ENCODE measurements at places on chromosomes 5 and 9.

DNA sequence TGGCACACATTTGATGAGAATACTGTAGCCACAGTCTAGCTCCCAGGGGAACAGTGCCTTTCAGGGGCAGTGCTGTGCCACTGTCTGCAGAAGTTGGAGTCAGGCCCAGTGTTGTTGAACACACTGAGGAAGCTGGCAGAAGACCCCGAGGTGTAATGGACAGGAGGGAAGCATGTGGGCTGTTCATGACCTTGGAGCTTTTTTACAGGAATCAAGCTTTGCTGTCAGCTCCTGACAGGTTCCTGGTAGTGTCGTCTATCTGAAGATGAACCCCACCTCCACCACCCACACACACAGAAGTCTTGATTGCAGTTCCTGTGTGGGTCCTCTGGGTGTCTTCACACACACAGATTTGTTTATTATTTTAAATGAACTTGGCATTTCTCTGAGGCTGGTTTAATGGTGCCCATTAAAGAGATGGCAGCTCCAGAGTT is 40.3 kb upstream of the TNFAIP8 start:
- no peak for DNase-seq

DNA sequence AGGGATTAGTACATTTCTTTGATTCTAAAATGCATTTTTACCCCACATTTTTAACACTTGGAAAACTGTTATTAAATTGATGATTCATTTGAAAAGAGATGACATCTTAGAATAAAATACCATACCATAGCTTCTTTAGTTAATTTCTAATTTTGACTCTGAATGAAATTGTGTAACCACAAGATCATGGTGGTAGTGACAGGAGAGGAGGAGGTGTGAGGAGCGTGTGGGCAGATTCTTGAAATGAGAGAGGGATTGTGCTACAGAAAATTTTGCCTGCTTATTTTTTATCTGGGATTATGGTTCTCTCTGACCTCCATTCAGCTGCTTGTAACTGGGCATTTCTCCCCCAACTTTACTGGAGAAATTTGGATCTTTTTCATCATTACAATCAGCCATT is 173.3 kb upstream of the CLINT1 start:
- DNase-seq, result no peak

DNA sequence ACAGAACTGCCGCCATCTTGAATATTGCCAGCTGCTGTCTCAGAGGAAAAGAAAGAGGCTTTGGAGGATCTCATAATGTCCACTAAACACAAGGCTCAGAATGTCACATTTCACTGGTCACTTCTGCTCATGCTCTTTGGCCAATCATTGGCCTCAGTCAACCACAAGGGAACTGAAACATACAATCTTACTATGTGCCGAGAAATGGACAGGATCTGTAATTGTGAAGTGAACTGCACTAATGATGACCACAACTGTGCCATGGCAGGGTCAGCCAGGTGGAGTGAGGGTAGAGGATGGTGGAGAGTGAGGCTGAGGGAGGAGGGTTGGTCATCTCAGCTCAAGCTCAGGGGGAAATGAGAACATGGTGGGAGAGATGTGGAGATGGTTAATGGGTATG is 32.8 kb downstream of the GDNF start:
- DNase-seq, result no peak

DNA sequence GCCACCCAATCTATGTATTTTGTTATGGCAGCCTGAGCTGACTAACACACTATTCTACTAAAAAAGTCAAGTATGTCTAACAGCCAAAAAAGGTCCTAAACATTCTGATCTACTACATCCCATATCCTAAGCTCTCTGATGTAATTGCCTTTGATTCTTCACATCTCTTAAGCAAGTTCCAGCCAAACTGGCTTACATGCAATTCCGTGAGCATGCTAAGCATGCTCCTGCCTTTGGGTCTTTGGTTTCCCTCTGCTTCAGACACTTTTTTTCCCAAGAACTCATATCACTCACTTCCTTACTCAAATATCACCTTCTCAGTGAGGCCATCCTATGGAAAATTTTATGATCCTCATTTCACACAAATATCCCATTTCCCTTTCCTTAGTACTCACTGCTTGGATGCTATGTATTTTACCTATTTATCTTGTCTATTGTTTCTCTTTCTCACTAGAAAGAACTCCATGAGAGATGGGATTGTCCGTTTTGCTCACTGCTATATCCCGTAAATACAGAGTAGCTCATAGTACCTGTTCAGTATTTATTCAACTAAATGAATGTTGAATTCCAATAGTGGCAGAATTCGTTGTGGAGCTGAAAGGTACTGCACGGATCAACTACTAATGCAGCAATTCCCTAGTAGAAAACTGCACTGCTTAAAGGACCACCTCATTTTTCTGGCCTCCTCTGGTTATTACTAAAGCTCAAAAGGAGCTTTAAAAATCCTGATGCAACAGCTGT is 2.3 kb upstream of the SLC12A2 start:
- DNase-seq, result no peak

DNA sequence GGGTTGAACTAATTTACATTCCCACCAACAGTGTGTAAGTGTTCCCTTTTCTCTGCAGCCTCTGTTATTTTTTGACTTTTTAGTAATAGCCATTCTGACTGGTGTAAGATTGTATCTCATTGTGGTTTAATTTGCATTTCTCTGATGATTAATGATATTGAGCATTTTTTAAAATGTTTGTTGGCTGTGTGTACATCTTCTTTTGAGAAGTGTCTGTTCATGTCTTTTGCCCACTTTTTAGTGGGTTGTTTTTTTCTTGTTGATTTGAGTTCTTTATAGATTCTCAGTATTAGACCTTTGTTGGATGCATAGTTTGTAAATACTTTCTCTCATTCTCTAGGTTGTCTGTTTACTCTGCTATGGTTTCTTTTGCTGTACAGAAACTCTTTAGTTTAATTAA is 101.6 kb downstream of the NIPBL start:
- no peak for DNase-seq

DNA sequence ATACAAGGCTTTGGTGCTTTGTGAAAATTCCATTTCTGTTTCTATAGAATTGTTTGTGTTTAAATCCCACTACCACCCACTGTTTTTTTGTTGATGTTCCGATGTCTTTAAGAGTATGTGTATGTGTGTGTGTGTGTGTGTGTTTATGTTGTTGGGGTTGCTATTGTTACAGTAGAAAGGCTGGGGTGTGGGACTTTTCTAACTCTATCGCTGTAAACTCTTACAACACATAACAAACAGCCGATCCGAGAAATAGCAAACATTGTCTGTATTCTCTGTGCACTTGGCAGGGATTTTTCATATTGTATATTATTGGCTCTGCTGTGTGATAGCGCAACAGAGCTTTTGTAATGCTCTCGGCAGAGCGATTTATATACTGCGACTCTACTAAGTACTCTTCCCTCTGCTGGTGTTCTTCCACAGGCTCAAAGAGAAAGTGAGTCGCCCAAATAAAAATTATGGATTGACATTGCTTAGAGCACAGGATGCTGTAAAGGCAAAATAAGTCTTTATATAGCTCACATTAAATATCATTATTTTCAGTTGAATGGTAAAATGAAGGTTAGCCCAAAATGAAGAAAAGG is 492.2 kb upstream of the ARRDC3 start:
- DNase-seq, result no peak

- no peak for DNase-seq
Measured at GRCh38 chr9:33818847-33819500, 2.0 kb downstream of the UBE2R2 start.

GRCh38 chr5:72194846-72195245 is 87.6 kb downstream of the MAP1B start:
- no peak for DNase-seq

GRCh38 chr5:1877103-1878049 is 5.3 kb downstream of the IRX4 start:
- DNase-seq, result no peak

- no peak for DNase-seq
Measured at GRCh38 chr5:112203229-112203628, 215.8 kb downstream of the EPB41L4A start.

DNA sequence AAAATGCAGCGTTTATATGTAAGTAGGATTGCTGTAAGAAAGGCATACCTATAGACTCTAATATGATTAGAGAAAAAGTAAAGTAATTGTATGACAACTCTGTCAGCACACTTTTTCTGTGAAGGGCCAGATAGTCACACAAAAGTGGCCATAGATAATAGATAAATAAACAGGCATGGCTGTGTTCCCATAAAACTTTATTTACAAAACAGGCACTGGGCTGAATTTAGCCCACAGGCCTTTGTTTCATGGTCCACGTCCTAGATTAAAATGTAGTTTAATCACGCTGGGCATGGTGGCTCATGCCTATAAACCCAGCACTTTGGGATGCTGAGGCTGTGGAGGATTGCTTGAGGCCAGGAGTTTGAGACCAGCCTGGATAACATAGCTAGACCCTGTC is 8.7 kb upstream of the TXNDC8 start:
- DNase-seq, result no peak

GRCh38 chr5:179700401-179700918 is 1.7 kb downstream of the CANX start:
- no peak for DNase-seq

- no peak for DNase-seq
Measured at GRCh38 chr9:96574931-96575351, 44.7 kb downstream of the CDC14B start.

GRCh38 chr5:139848508-139849100 is 53.0 kb downstream of the PSD2 start:
- no peak for DNase-seq

- no peak for DNase-seq
Measured at GRCh38 chr9:34744295-34745221, 34.6 kb upstream of the CCL21 start.

- DNase-seq, result no peak
Measured at GRCh38 chr5:173340984-173341383, 12.8 kb upstream of the STC2 start.

DNA sequence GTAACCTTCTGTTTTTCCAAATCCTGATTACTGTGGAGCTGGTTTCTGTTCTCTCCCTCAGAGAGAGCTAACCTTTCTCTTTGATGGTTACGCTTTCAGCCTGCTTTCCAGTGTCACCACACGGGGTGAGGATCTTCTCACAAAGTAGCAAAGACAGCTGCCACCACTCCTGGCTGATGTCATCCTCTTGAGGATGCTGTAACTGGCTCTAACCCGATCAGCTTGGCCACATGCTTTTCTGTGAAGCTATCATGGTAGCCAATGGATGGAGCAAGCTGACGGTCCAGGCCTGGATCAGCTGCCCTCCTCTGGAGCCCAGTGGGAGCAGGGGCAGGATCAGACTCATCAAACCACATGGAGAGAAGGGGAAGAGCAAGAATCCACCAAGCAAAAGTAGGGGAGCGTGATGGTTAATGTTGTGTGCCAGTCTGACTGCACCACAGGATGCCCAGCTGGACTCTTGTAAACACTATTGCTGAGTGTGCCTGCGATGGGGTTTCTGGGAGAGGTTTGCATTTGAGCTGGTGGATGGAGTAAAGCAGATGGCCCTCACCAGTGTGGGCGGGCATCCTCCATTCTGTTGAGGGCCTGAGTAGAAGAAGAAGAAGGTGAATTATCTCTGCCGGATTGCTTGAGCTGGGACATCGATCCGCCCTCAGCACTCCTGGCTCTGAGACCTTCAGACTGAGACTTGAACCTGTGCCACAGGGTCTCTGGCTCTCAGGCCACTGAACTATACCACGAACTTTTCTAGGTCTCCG is 26.8 kb upstream of the ZNF354A start:
- no peak for DNase-seq

DNA sequence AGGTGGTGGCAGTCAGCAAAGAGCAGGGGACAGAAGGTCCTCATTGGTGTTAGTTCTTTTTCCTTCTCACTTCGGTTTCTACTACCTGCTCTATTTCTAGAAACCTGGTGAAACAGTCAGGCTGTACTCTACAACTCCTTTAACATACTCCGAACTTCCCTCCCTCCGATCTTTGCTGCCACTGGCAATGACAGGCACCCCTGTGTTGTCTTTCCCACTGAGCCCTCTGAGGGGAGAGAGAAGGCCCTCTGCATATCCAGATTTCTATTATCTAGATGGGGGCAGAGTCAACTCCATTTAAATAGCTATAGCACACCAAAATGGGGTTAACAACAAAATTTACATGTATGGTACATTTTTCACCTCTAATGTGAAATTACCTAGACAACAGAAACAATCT is 123.7 kb downstream of the CDK5RAP2 start:
- no peak for DNase-seq

- DNase-seq, result no peak
Measured at GRCh38 chr5:95181644-95182043, 103.2 kb downstream of the MCTP1 start.

DNA sequence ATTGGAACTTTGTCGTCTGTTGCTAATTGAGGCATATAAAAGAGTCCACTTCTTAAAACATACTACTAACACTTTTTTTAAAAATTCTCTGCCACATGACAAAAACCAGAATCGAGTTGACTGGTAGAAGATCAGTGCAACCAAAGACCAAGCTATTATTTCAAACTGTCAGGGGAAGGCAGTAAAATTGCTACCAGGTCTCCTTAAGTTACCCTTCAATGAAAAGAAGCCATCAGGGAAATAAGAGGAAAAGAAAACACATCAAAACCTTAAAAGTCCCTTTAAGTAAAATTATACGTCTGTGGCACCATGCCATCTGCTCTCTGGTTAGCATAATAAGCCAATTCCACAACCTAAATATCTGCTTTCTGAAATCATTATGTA is 9.6 kb downstream of the ZNF608 start:
- no peak for DNase-seq

- DNase-seq, result no peak
Measured at GRCh38 chr5:22465177-22465576, 388.0 kb downstream of the CDH12 start.

- DNase-seq, result no peak
Measured at GRCh38 chr9:105672711-105673234, 10.5 kb downstream of the TAL2 start.

DNA sequence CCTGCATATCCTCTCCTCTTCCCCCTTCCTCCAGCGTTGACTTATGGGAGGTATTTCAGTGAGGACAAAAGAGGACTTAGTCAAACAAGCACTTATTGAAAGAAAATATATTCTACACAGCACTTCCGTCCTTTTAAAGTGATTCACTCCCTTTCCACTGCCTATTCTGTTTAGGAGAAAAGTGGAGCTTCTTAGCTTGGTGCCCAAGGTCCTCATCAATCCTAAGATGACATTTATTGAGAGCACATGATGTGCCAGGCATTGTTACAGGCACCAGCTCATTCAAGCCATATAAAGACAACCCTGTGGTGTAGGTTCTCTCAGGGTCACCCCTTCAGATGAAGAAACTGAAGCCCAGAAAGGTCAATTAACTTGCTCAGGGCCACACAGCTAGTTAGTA is 95.9 kb downstream of the KCNIP1 start:
- no peak for DNase-seq

- DNase-seq, result no peak
Measured at GRCh38 chr5:161471211-161471950, 75.1 kb downstream of the GABRB2 start.

DNA sequence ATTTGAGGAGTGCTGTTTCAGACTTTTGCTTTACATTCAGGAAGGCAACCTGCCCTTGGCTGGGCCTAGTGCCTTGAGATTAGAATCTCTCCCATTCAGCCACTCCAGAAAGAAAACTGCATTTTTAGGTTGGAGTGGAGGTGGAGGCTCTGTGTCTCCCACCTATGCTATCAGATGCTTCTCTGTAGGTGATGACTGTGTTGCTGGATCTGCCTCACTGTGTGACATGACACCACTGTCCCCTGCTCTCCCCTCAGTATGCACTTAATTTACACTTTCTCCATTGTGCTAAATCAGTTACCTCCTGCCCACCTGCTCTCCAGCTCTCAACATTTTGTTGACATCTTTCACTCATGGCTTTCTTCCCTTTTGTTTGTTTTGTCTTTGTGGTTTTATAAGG is 265.8 kb downstream of the TENT4A start:
- DNase-seq, result no peak

GRCh38 chr5:122262103-122262502 is 49.9 kb upstream of the SNCAIP start:
- no peak for DNase-seq

- no peak for DNase-seq
Measured at GRCh38 chr5:16455668-16456067, 9.9 kb downstream of the ZNF622 start.
